ENCODE measurements at places on chromosomes 3 and 15.

DNA sequence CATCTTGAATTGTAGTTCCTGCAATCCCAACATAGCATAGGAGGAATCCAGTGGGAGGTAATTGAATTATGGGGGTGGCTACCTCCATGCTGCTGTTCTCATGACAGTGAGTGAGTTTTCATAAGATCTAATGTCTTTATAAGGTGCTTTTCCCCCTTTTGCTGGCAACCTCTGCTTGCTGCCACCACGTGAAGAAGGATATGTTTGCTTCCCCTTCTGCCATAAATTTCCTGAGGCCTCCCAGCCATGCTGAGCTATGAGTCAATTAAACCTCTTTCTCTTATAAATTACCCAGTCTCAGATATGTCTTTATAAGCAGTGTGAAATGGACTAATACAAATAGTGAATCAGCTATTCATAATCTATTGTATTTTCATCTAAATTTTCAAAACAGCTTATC is 537.3 kb downstream of the EPHA3 start:
- DNase-seq = no peak

- DNase-seq = peak; percentile 89
These were observed 36.9 kb upstream of the HERC1 start for GRCh38 chr15:63870487-63871209.

DNA sequence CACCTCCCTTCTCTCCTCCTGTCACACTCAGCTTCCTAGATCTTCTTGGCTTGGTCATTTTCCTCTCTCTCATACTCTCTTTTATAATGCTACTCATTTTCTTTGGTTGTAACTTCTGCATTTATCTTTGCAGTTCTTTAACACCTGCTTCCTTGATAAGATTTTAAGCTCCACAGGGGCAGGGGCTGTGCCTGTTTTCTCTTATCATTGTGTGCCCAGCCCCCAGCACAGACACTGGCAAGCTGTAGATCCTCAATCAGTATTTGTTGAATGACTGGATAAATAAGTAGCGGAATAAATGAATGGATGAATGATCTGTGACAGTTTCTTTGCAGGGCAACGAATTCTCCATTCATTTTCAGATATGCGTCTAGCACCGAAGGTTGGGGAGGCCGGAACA is 64.3 kb upstream of the MEX3B start:
- no peak for DNase-seq

DNA sequence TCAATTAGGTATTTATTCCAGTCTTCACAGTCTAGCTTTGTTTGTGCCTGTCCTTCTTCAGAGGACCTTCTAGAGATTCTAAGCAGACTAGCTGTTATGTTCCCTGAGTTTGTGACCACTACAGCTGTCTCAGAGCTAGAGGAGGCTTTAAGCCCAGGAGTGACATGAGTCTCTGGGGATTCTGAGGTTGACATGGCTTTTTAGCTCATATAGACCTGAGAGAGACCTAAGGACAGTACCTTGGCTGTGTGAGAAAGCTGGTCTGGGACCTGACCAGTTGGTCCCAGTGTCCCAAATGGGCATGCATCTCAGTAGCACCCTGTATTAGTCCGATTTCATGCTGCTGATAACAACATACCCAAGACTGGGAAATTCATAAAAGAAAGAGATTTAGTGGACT is 330.2 kb downstream of the DIPK2A start:
- no peak for DNase-seq

All from dermis blood vessel endothelial cell (primary cell).